ENCODE measurements at places on chromosomes 16 and 17.
A peak's percentile ranks its signal among the peaks of the same experiment; 100 is the strongest.

DNA sequence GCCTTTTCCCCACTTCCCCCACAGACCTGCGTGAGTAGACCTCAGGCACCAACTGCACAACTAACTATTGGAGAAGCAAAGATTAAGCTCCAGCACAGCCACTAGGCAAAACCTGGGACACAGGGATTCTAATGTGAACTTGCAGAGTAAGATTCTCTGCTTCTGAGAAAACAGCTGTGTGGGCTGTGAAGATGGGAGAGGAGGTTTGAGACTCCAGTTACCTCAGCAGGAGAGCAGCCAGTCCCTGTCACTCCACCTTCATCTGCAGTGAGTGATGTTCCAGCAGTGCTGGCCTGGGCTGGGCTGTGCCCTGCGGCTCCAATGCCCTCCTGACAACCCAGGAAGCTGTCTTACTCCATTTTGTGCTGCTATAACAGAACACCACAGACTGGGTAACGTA lies 18.0 kb upstream of the ABAT start:
- DNase-seq: no peak
- H3K36me3 ChIP-seq: no peaks in the 10 kb centered on the region
- no peaks in the 10 kb centered on the region for H3K27me3 ChIP-seq
- H3K4me1 ChIP-seq: no peaks in the 10 kb centered on the region

DNA sequence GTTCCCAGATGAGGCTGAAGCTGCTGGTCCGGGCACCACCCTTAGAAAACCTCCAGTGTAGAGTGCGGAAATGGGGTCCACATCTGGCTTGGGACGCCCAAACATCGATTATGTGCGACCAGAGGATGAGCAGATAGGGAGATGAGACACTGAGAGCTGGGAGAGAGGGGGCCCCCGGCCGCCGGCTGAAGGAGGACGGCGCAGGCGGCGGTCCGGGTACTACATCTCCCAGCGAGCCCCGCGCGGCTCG lies 182 bp upstream of the SPECC1 start:
- H3K27me3 ChIP-seq: peaks cover 46% of the 10 kb centered on the region
- no peak for DNase-seq
- no peaks in the 10 kb centered on the region for H3K36me3 ChIP-seq
- H3K4me1 ChIP-seq: peaks cover 16% of the 10 kb centered on the region
- H3K4me3 ChIP-seq: peak overlapping the region; percentile 60

- peaks cover 6% of the 10 kb centered on the region for H3K27me3 ChIP-seq
- no peak overlapping the region for H3K27ac ChIP-seq
- no peaks in the 10 kb centered on the region for H3K36me3 ChIP-seq
- no peak overlapping the region for H3K4me3 ChIP-seq
- DNase-seq: no peak
These were observed 33.3 kb upstream of the MGAT5B start for GRCh38 chr17:76834870-76835269.

DNA sequence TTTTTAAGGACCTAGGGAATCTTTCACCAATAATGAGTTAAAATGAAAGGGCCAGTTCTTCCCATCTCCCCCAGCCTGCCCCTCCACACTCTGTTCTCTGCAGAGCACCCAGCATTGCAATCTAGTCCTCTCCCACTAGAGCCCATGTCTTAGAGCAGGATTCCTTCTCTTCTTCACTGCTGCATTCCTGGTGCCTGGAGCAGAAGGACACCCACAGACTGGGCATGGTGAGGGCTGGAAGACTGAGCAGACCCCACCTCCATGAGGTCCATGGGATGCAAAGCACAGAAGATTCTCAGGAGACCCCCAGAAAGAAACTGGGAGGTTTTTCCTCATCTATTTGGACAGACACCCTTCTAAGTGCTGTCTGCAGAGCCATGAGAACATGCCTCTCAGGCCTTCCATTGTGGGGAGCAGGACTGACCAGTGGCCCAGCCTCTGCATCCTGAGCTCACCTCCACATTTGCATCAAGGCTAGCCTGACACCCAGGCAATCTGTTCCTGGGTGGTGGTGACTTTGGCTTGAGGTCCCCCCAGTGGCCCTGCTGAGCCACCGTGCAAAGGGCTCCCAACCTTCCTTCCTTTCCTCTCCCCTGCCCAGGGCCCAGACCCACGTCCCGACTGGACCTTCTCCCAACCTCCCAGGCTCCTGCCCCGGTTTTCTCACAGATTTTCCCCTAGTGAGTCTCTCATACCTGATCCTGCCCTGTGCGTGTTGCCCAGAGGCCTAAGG lies 74.2 kb upstream of the ZNF469 start:
- H3K27ac ChIP-seq: no peak overlapping the region
- H3K4me1 ChIP-seq: no peaks in the 10 kb centered on the region
- DNase-seq: no peak

DNA sequence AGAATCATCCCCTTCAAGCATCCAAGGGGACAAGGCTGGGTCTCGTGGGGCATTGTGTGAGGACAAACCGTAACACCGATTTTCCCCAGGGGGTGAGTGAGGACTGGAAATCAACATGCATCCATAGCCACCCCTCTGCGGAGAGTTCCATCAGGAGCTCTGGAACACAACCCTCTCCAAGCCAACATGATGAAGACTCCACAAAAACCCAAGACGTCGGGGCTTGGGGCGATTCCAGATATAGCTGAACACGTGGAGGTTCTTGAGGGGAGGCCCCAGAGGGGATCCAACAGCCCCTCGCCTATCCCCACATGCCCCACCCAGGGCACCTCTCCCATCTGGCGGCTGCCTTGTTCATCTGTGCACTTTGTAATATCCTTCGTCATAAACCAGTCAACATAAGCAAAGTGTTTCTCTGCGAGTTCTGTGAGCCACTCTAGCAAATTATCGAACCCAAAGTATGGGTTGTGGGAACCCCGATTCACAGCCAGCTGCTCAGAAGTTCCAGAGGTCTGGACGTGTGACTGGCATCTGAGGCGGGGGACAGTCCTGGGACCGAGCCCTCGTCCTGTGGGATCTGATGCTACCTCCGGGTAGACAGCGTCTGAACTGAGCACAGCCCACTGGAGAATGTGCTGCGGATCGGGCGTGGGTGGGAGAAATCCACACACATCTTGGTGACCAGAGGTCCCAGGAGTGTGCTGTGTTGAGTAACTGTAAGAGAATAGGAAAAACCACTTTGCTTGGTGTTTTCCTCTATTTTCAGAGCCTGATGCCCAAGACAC lies 55.5 kb downstream of the RPH3AL start:
- no peak overlapping the region for H3K27ac ChIP-seq
- no peaks in the 10 kb centered on the region for H3K4me1 ChIP-seq
- no peaks in the 10 kb centered on the region for H3K36me3 ChIP-seq
- DNase-seq: no peak
- peaks cover 10% of the 10 kb centered on the region for H3K27me3 ChIP-seq
